Effector memory CD4-positive, alpha-beta T cell (primary cell): ENCODE measurements at places on chromosomes 13 and 19.
A peak's percentile ranks its signal among the peaks of the same experiment; 100 is the strongest.

DNA sequence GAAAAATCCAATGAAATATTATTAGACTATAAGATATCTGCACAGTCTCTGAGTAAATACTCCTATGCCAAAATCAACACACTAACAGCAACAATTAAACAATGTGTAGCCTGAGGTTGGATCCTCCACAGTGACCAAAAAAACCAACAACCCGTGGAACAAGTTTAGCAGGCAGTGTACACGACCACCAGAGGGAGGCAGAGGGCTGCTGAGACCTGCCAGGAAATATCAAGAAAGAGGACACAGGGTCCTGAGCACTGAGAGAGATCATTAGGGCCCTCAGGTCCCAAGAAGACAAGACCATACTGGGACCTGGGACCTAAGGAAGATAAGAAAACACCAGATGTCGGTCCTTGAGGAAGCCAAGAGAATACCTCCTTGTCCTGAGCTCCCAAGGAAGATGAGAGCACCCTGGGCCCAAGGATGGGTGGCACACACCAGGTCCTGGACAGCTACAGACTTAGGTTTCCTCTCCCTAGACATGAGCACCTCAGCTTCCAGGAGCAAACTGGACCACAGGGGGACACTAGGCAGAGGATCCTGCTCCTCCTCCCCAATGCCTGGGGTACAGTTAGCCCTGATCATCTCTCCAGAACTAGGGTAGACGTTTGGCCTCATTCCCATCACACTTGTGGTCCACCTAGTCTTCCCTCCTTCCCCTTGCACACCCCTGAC, 822 bp upstream of the ZNF274 start:
- DNase-seq: peak; percentile 36

DNA sequence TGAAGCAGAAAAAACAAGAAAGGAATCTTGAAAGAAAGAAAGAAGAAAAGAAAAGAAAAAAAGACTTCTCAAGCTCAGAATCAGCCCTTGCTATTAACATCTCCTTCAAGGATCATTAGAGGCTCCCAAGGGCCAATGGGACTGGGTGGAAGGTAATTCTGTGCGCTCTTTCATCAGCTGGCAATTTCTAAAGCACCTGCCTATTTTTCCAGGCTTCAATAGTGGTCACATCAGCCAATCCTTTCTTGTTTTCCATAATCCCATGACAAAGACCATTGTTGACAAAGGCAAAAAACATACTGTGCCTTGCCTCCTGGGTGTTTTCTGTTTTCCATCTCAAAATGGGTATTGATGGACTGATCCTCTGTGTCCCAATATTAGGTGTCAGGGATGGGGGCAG, 88.2 kb upstream of the TSC22D1 start:
- DNase-seq: no peak

GRCh38 chr13:100751826-100752225, 77.2 kb upstream of the TMTC4 start:
- no peak for DNase-seq

- DNase-seq: no peak
These were observed 480.2 kb upstream of the MIR17HG start for GRCh38 chr13:90867336-90867683.

GRCh38 chr19:51179256-51179655, 37.2 kb downstream of the SIGLEC7 start:
- no peak for DNase-seq

GRCh38 chr19:11482384-11483050, 1.7 kb upstream of the ELAVL3 start:
- DNase-seq: peak; percentile 81

DNA sequence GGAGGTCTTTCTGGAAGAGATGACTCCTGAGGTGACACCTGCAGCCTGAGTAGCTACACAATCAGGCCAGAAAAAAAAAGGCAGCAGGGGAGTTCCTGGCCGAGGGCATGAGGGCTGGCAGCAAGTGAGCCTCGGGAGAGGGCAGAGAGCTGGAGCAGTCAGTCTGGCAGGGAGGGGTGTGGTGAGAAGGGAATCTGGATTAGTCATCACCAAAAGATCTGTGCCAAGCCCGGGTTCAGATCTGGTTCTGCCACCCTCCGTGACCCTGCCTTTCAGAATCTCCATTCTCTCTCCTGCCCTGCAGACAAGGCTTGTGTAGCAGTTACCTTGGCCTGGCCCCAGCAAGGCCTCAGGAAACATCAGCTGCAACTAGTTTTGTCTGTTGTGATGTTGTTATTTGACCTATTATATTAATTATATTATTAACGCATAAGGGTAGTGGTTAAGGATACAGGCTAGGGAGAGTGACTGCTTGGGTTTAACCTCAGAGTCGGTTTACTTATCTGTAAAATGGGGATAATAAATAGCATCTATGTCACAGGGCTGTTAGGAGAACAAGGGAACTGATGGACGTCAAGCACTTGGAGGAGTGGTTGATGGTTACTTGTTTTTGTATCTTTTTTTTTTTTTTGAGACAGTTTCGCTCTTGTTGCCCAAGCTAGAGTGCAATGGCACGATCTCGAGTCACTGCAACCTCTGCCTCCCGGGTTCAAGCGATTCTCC, 2.7 kb upstream of the CAPNS1 start:
- no peak for DNase-seq

DNA sequence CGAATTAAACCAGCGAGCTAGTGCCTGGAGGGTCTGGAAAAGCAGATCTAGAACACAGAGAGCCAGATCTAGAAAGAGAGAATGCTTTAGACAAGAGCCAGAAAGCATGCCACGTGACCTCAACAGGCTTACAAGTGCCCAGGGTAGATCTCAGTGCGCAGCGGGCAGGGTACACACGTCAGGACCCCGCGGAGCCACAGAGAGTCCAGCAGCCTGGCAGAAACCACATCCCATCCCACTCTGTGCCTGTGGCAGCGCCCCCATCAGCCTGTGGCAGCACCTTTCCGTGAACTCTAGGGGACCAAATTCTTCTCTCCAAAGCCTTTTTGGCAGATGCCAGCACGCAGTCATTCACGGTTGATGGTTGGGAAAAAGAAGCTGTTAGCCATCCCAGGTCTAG, 5.9 kb downstream of the ARHGEF1 start:
- no peak for DNase-seq

GRCh38 chr13:27765650-27766049, 26.6 kb upstream of the GSX1 start:
- DNase-seq: no peak

GRCh38 chr13:111114362-111115060, 599 bp upstream of the ARHGEF7 start:
- DNase-seq: no peak

DNA sequence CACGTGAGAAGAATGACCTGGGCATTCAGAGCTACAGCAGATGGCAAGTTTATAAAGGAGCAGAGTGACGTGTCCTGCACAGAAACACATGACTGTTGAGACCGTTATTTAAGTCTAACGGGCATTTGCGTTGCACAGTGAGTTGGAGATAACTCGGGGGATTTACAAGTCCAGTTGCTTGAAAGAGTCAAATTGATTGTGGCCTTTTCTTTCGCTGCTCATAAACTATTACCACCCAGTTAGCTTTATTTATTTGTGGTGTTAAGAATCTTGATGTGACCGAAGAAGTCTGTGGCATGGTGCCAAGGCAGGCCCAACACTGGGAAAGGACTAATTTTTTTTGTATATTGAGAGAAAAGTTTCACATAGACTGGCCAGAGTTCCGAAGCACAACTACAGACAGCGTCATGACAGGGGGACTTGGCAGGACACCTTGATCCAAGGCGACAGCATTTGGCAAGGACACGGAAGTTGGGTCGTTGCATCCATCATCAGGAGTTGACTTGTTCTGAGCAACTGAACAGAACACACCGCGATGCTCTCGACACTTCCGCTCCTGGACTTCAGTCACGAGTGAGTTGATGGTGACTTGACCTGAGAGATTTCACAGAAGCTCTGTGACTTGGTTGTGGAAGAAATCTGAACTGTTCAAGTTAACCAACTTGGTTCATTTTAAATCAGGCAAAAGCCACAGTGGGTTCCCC, 11.9 kb upstream of the PTOV1 start:
- DNase-seq: no peak
